Cerebellar nuclear complex (tissue), 1 donor: ENCODE measurements at places on chromosomes 2 and 18.

GRCh38 chr18:35934891-35935290 lies 37.6 kb upstream of the RMP24 start:
- no peak for DNase-seq

- no peak for DNase-seq
Measured at GRCh38 chr2:50895041-50895440, 136.9 kb downstream of the NRXN1 start.

- DNase-seq = no peak
Measured at GRCh38 chr2:607172-607571, 70.0 kb downstream of the TMEM18 start.

DNA sequence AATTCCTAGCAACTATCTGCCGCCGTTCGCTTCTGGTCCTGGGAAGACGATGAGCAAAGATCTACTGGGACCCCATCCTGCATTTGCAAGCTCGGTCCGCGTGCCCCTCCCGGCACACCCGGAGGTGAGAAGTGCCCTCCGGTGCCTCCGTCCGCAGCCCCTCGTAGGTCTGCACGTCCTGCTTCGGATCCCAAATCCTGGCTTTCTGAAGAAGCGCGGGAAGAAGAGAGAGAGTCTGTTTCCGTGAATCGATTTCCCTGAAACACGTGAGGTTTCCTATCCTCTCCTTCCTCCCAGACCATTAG lies 5.0 kb upstream of the OSR1 start:
- no peak for DNase-seq

DNA sequence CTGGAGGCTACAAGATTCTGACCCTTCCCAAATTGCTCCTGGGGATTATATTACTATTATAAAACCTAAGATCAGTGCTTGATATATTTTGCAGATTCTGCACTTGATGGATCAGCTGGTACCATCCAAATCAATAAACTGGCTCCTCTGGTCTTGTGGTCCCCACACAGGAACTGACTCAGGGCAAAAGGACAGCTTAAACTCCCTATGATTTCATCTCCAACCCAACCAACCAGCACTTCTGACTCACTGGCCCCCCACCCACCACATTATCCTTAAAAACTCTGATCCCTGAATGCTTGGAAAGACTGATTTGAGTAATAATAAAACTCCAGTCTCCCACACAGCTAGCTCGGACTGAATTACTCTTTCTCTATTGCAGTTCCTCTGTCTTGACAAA lies 82.1 kb downstream of the TMEM163 start:
- no peak for DNase-seq

DNA sequence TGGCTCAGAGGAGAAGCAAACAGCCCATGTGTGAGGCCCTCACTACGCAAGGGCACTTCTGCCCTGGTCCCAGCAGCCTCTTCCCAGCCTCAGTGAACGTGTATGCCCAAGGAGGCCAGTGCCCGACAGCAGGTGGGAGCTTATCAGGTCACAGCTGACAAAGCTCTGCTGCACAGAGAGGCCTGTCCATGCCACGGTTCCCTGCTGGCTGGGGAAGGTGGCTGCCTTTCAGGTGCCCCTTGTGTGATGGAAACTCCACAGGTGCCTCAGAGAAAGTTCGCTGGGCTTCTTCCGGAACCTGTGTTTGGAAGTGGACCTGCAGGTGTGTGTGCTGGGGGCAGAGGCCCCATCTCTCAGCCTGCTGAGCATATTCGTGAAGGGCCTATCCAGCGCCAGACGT lies 47.3 kb downstream of the EDAR start:
- no peak for DNase-seq

- no peak for DNase-seq
Measured at GRCh38 chr18:48061781-48062570, 131.5 kb upstream of the SMAD2 start.

DNA sequence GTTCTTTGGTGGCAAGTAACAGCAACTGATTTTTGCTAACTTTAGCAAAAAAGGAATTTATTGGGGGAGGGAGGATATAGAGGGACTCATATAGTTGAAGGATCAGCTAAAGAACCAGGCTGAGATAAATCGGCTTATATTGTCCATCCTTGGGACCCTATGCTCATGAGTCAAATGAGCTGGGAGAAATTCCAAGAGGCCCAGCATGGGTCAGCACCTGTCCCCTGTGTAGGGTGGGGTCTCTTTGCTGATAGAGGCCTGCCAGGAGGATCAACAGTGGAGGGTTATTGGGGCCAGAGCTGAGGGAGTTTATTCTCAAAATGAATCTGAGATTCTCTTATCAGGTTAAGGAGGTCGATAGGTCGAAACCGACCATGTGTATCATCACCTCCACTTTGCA lies 97.2 kb downstream of the VAPA start:
- DNase-seq = no peak

- DNase-seq = no peak
Measured at GRCh38 chr2:202700075-202700901, 65.5 kb downstream of the FAM117B start.

- no peak for DNase-seq
Measured at GRCh38 chr2:9803023-9803805, 40.1 kb upstream of the TAF1B start.

GRCh38 chr18:65436430-65436829 lies 314.4 kb upstream of the CDH7 start:
- DNase-seq = no peak

DNA sequence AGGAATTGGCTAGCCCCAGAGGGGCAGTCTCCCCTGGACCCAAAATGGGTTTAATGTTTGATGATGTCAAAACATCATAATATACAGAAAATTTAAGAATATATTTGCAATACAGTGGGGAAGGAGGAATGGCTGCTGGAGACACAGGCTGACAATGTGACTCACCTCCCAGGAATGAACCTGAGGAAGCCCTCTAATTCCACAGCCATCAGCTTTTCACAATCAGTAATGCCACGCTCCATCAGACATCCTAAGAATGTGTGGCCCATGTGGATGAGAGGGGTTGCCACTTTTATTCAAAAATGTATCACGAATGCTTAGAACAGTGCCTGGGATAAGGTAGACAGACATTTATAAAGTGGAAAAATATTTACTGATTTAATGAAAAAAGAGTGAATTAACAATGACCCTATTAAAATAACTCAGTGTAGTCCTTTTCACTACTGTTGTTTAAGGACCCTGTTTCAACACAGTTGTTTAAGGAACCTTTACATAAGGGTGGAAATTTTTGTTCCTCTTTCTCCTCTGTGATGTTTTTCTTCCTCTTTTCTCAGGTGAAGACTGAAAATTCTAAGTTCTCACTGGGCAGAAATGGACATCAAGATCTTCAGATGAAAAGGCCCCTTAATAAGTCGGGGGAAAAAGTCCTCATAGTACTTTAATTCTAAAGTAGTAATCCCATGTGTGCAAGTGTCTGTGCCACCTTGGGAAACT lies 17.5 kb upstream of the TMEM163 start:
- no peak for DNase-seq

DNA sequence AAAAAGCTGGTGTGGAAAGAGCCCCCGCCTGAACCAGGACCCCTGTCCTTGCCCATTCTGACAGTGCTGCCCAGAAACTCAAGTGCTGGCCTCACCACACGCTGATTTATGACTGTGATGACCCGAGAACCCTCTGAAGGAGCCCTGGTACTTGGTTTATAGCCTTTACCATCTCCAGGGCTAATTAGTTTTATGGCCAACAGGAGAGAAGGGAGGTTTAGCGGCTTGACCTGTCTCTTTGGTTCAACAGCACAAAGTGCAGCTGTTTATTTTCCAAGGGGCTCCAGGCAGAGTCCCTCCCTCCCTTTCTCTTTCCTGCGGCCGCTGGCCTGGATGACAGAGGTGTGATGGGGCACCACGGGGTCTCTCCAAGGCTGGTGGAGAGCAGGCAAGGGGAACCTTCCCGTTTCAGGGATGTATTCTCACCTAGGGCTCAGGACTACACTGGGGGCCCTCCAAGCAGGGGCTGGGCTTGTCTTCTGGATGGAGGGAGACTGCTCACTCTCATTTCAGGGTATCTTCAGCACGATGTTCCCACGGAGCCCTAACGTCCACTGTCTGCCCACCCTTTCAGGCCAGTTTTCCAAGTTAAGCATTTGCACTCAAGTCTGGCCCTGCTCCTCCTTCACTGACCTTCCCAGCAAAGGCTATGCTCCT lies 174.2 kb upstream of the GLI2 start:
- no peak for DNase-seq

GRCh38 chr18:21684731-21685130 lies 19.8 kb downstream of the ABHD3 start:
- DNase-seq = no peak

DNA sequence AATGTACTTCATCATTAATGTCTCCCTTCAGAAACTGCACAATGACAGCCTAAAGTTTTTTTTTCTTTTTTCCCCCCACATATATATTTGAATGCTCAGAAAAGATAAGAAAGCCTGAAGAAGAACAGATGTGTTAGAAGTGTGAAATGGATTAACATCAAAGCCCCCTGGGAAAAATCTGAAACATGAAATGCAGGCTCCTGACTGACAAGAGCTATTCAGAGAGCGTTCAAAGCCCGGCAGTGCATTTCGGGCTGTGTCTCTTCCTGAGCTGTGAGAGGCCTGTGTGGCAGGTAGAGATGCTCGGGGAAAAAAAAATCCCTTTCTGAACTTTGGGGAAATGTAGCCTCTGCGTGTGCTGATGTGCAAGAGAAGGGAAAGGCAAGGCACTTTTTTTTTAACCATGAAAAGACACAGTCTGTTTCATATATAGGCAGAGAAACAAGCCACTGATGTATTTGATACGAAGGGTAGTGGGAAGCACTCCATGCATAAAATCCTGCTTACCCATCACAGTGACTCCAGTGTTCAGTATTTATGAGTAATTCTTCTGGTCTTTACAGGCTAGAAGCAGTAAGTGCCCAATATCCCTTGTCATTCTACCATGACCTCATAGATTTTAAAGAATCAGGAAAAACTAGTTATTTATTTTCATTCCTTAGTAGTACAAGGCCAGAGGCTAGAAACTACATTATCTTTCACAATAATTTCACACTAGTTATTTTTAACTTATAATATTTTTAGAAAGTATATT lies 1574.2 kb upstream of the PIK3C3 start:
- no peak for DNase-seq
